ENCODE measurements at places on chromosomes 7 and 10.

DNA sequence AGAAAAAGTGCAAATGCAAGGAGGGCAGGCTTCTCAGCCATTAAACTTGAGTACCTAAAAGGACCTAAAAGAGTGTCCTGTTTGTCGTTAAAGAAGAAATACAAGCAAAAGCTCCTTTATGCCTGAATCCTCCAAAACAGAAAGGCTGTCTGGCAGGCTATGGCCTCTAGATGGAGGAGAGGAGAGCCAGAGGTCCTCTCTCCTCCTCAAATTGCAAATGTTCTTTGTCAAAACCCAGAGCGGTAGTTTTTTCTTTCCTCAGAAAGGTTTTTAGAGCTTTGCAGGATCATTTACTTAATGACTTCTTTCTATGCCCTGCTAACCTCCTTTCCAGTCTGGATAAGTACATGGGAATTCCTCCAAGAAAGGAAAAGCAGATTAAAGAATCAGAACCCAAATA, 1.9 kb upstream of the SORCS1 start:
- no peak for DNase-seq

GRCh38 chr7:78770422-78771410, 682.8 kb downstream of the MAGI2 start:
- DNase-seq: peak; percentile 74

DNA sequence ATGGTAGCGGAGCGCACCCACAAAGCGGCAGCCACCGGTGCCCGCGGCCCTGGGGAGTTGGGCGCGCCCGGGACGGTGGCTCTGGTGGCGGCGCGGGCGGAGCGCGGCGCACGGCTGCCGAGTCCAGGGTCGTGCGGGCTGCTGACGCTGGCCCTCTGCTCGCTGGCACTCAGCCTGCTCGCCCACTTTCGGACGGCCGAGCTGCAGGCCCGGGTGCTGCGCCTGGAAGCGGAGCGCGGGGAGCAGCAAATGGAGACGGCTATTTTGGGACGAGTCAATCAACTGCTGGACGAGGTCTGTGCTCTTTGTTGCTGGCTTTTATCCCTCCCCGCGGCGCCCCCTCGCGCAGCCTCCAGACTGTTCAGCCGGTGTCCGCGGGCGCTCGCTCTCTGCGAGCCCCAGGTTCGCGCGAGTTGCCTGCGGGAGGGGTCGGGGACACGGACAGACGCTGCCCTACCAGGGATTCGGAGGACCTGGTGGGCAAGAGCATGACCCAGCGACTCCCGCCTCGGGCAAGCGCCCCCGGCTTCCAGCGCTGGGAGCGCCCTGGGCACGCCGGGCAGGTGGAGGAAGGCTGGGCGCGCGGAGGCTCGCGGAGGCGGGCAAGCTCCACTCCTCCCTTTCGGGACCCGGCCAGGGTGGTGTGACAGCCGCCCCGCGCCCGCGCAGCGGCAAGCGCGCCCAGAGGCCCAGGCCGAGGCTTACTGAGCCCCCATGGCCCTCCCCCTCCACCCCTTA, 887 bp downstream of the COL13A1 start:
- no peak for DNase-seq

DNA sequence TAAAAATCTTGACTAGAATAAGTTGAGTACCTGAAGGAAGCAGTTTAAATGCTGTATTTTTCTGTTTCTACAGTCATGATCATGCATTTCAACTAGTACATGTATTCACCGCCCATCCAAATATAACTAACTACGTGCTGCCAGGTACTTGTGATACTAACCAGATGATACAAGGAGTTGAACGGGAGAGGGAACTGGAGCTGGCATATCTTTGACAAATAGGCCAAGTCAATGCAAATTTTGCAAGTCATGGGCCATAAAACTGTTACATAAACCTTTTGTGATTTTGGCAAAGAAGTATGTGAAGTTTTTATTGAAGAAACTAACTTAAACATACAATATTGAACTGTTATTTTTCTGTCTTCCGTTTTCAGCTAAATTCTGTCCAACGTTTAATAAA, 14.5 kb downstream of the NUP42 start:
- DNase-seq: no peak

GRCh38 chr10:112634096-112634830, 187.2 kb downstream of the VTI1A start:
- DNase-seq: no peak

DNA sequence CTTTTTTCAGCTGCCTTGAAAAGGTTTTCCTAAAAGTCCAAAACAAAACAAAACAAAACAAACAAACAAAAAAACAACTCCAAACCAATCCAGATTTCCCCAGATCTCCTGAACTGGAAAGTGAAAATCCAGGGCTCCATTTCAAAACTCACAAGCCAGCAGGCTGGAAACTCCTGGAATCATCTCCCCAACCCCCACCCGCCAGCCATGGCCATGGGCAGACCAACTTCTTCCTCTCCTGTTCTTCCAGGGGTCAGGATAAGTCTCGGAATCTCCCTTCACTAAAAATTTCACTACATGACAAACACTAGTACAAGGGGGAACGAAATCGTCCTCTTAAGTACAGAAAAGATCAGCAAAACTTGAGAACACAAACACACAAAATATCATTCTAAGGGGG, 40.4 kb downstream of the GNA12 start:
- no peak for DNase-seq

- DNase-seq: no peak
Measured at GRCh38 chr7:78301407-78301806, 502.8 kb downstream of the PHTF2 start.

- DNase-seq: no peak
Measured at GRCh38 chr7:74217455-74218342, 7.9 kb downstream of the LAT2 start.
